ENCODE measurements at places on chromosomes 4 and X.

DNA sequence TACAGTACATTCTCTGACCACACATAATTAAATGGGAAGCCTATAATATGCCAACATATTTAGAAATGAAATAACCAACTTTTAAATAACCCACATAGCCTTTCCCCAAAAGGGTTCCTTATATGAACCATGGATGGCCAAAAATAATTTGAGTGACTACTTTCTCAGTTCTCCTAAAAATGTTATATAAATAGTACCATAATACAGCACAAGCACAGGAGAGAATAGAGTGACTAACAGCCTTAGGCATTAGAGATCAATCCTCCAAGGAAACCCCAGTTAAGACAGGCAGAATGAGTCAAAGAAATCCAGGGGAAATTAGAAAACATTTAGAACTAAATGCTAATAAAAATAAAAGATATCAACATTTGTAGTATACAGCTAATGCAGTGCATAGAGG lies 50.2 kb downstream of the ANKRD17 start:
- no peak for DNase-seq

GRCh38 chrX:42680666-42681065 lies 97.3 kb downstream of the PPP1R2C start:
- DNase-seq, result peak; percentile 56

GRCh38 chrX:39527025-39527424 lies 570.7 kb downstream of the BCOR start:
- peak; percentile 18 for DNase-seq

- no peak for DNase-seq
Measured at GRCh38 chrX:68570598-68570997, 71.7 kb downstream of the YIPF6 start.

DNA sequence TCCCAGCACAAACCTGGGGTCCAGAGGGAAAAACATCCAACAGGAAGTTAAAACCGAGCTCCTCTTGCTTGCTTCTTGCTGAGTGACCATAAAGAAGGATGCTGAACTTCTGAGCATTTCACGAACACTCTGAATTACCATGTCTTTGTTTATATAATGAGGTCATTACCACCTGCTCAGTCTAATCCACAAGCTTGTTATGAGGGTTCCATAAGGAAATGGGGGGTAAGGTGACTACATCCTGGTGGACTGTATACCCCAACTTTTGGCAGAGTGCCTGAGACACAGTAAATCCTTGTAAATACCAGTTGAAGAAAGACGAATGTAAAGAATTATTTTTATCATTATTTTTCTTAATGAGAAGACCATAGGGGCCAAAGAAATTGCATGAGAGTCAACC lies 16.8 kb downstream of the CCDC149 start:
- DNase-seq, result no peak

- DNase-seq, result no peak
Measured at GRCh38 chr4:151853034-151853433, 92.2 kb upstream of the GATB start.

DNA sequence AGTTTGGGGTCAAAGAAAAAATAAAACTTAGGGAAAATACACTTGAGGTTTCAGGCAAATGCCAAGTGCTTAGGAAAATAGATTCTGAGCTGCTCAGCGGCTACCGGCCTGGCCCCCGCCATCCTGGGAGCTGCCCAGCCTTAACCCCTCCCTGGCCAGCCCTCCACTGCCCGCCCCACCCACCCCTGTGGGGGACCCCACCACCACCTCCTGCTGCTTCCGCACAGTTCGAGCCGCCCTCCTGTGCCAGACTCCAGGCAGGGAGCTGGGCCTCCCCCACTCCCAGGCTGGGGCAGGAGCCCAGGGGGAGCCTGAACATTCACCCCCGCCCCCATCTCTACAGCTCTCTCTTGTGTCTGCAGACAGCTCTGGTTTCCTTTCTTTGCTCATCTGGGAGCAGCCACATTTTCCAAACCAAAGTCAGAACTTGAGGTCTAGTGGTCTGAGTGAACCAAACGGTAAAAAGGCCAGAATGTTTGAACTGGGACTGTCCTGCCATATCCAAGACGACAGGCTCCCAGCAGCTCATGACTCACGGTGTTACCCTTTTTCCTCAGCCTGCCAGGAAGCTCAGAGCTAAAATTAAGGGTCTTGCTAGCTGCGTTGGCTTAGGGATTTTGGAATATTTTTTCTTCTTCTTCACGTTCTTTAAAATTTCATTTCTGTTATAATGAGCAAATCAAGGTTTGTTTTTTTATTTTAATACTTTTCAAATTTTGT lies 4.7 kb upstream of the FGFR3 start:
- DNase-seq, result no peak

DNA sequence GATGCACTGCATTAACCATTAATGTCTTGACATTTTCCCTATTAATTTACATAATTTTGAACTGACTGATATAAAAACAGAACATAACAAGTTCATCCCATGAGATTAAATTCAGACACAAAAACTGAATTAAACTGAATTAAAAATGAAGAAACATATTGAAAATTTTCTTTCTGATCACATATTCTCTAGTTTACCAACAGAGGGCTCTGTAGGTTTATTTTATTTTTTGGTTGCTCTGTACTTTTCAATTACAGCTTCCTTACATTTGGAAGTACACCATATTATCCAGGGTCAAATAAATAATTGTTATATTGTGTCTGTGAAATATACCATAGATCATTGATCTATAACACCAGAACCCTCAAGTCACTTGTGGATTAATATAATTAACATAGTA lies 27.3 kb upstream of the CT83 start:
- DNase-seq, result peak; percentile 1

GRCh38 chrX:46381630-46382029 lies 163.6 kb downstream of the ZNF674 start:
- peak; percentile 25 for DNase-seq

Data from fibroblast of villous mesenchyme (primary cell).